ENCODE measurements at places on chromosomes 11 and 22.

GRCh38 chr11:106322106-106322505, 244.6 kb downstream of the AASDHPPT start:
- no peak for DNase-seq

DNA sequence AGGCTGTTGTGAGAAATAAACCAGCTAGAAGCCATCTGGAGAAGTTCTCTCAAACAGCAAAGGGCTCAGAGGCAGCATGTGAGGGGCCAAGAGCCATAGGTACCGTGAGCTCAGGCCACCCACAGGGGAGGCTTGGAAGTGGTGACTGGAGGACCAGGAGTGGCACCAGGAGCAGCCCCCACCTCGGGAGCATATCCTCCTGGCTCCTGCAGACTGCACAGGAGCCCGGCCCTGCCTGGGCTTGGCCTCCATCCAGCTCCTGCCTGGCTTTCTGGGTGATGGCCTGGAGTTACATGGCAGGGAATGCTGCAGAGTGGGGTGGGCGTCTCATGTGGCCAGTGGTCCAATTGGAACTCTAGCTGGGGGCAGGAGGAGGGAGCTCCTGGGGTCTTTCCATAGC, 4.2 kb upstream of the MPPED1 start:
- no peak for DNase-seq

DNA sequence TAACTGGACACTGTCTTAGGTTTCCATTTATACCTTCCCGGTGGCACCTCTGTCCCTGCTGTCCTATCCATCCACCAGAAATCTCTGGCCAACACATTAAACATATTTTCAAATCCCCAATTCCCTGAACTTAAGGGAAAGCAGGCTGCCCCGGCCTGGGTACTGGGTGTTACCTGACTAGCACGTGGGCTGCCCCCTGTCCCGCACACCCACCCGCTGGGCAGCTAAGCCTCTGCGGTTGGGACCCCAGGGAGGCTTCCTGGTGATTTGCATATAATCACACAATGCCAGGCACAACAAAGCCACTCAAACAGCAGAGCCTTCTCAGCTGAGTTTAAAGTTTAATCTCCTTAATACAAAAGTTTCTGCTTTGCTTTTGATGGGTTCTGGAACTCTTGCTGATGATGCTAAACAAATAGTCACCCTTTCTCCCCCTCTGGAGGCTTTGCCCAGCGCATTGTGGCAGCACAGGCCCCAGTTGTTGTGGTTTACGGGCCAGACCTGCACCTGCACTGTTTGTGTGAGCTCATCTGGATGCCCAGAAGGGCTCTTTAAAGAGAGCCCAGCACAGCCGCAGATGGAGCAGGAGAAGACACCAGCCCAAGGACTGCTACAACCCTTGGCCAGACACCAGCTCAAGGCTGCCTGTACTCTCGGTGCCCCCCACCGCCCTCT, 59.9 kb upstream of the POU2AF1 start:
- no peak for DNase-seq

- no peak for DNase-seq
Measured at GRCh38 chr11:10752061-10752460, 1.0 kb downstream of the CTR9 start.

- DNase-seq: peak; percentile 25
Measured at GRCh38 chr11:10481560-10482349, 26.7 kb downstream of the AMPD3 start.

- DNase-seq: no peak
Measured at GRCh38 chr11:128499613-128500253, 87.6 kb downstream of the ETS1 start.

GRCh38 chr11:129864811-129865210, 30.6 kb downstream of the NFRKB start:
- no peak for DNase-seq

DNA sequence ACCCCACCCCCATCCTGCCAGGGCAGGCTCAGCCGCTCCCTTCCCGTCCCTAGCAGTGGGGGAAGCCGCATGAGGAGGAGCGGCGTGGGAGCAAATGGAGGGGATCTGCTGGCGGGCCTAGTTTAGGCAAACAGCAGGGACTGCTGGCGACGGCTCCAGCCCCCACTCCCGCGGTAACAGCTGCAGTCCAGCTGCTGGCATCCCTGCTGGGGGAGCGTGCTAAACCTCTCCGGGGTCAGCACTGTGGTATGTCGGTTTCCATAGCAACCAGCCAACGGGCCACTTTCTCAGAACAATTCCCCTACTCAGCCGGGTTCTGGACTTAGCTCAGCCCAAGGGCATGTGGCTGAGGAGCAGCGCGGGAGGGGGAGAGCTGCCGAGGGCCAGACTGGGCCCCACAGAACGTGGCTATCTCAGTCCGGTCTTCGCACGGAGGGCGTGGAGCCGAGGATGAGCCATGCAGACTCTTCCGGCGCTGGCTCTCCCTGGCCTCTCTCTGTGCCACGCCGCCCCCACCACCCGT, 98.8 kb downstream of the PKNOX2 start:
- peak; percentile 83 for DNase-seq

DNA sequence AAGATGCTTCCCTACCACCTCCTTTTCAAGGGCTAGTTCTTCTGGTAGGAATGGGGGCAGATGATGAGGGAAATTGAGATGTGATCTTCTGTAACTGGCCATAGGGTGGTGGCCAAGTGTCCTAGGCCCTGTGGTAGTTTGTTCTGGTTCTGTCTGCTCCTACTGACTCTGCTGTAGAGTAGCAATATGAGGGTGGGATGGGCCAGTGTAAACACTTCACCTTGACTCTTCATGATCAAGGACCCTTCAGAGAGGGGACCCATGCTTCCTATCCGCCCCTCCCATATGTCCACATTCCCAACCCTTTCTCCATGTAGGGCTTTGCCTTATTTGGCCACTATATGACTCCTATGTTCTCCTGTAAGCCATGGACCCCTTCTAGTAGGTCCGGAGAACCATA, 230.3 kb upstream of the SESN3 start:
- no peak for DNase-seq

- DNase-seq: no peak
Measured at GRCh38 chr11:1744891-1745700, 5.3 kb downstream of the IFITM10 start.

- DNase-seq: no peak
Measured at GRCh38 chr11:21446939-21447590, 745.8 kb upstream of the ANO5 start.

GRCh38 chr11:2256293-2256913, 14.0 kb downstream of the ASCL2 start:
- DNase-seq: no peak

DNA sequence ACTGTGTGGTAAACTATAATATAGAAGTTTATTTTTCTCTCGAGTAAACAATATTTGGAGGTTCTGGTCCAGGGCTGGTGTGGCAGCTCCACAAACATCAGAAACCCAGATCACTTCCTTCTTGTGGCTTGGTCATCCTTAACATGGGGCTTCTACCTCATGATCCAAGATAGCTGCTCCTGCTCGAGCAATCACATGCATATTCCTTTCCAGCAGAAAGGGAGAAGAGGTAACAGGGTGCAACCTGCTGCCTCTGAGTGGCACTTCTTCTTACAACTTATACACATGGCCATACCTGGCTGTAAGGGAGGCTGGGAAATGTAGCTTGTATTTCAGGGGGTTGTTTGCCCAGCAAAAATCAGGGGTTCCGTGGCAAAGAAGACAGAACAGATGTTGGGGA, 44.6 kb upstream of the SYT7 start:
- DNase-seq: no peak

- no peak for DNase-seq
Measured at GRCh38 chr11:5596607-5597201, at the start of gene TRIM6. Gene TRIM6 (plus strand): TSS chr11:5596637. CDS start chr11:5596898, 261 bp downstream.

- no peak for DNase-seq
Measured at GRCh38 chr22:48084729-48085050, 1322.2 kb downstream of the TBC1D22A start.

DNA sequence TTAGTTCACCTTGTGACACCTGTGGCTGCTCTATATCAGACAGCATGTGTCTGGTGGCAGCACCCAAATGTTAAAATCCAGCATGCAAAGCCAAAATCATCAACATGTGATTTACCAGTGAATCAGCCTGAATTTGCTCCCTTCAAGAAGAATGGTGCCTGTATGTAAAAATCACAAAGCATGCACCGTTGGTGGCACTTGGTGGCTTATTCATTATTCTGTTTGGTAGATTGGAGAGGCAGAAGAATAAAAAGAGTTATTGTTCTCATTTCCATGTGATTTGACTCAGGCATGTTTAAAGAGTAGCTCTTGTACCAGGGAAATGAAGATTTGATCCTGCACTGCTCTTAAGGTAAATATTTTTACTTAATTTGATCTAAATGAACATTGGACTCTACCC, 143.9 kb upstream of the MPPED2 start:
- DNase-seq: peak; percentile 68

GRCh38 chr11:86606270-86606835, 66.1 kb downstream of the ME3 start:
- DNase-seq: no peak

GRCh38 chr11:115049796-115050195, 371.5 kb downstream of the NXPE2 start:
- DNase-seq: no peak

- DNase-seq: no peak
Measured at GRCh38 chr22:27307545-27308247, 493.9 kb downstream of the MN1 start.

Measured in pons (tissue), 1 donor.